ENCODE measurements at places on chromosomes 6 and 20.
A peak's percentile ranks its signal among the peaks of the same experiment; 100 is the strongest.

- peak; percentile 71 for DNase-seq
Measured at GRCh38 chr20:60137657-60138245, 179.5 kb downstream of the CDH26 start.

DNA sequence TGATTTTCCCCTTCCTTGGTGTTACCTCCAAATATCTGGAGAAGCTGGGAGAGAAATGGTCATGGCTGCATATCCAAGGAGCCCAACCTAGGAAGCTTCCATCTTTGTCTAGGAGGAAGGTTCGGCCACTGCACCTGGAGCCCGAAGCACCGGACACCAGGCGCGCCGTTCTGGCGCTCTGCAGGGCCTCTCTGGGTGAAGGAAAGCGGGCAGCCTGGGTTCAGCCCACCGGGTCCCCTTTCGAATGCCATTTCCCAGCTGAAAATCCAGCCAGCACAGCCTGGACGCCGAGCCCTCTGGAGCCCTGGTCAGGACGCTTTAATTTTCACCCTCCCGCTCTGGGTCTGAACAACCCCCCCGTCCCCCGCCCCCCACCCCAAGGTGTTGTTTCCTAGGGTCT lies 1.2 kb downstream of the LINC00237 start:
- DNase-seq = no peak

DNA sequence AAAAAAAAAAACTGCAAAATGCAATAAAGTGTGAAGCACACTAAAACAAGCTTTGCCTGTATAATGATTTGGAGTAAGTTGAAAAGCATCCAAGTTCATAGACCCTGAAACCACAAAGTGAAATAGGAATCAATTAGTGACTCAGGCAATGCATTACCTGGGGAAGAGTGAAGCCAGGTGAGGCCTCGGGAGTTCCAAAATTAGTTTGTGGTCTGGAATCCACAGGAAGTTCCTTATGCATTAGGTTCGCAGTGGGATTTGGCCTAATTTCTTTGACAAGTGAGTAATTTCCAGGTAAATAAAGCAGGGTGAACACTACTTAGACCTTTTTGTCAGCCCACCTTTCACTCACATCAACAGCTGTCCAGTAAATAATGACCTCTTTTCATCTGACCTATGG lies 490.8 kb downstream of the CBLN4 start:
- DNase-seq = no peak

- DNase-seq = no peak
Measured at GRCh38 chr6:108407904-108408827, 113.3 kb downstream of the AFG1L start.

DNA sequence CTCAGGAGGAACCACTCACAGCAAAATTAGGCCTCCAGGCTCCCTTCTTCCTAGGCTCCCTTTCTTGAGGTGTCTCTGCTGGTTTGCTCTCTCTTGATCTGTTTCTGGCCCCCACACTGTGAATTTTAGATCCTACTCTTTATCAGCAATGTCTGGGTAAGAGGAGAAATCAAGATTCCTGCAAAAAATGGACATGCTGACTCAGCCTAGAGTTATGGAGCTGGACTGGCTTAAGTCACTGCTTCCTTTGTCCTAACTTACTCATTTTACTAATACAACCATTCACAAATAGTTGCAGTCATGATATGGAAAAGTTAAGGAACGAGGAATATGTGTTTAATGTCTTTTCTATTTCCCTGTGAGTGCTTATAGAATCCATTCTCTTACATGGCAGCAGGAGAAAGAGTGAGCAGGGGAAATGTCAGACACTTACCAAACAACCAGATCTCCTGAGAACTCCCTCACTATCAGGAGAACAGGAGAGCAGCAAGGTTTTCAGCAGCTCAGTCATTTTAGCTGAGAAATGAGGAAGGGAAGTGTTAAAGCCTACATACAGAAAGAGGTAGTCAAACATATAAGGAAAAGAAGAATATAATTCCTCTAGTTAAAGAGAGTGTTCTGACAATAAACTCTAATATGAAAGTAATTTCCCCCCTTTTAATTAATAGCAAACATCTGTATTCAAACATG lies 160.8 kb downstream of the PDE7B start:
- no peak for DNase-seq

GRCh38 chr20:5316188-5317158 lies at the start of gene PROKR2:
PROKR2 (minus strand) TSS chr20:5316954; CDS start chr20:5314369, 2,585 bp downstream.
- DNase-seq = no peak

GRCh38 chr20:14951105-14951504 lies 613.7 kb upstream of the FLRT3 start:
- no peak for DNase-seq

- DNase-seq = no peak
Measured at GRCh38 chr6:133945158-133945557, 7.9 kb upstream of the TBPL1 start.

GRCh38 chr6:139982195-139982594 lies 607.7 kb upstream of the CITED2 start:
- DNase-seq = no peak

DNA sequence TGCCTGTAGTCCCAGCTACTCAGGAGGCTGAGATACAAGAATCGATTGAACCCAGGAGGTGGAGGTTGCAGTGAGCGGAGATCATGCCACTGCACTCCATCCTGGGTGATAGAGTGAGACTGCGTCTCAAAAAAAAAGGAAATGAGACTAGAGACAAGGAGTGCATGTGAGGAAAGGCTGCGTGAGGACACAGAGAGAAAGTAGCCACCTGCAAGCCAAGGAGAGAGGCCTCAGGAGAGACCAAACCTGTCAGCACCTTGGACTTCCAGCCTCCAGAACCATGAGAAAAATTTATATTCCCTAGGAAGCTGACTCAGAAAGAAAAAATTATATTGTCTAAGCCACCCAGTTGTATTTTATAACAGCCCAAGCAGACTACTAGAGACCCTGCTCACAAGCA lies 7.4 kb upstream of the BEND3 start:
- no peak for DNase-seq

DNA sequence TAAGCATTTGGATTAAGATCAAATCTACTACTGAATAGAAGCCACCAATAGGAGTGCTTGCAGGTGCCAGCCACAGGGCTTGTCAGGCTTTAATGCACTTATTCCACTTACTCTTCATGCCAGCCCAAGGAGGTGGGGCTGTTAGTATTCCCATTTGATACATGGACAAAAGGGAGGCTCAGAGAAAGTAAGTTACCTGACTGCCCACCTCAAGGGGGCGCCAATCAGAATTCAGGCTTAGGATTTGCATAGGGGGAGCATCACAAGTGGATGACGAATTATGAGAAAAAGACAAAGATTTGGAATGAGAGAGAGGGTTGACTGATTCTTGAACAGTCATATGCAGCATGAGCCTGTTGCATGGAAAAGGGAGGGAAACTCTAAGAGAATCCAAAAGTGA lies 188.4 kb upstream of the TSHZ2 start:
- no peak for DNase-seq

- DNase-seq = no peak
Measured at GRCh38 chr20:45377269-45377668, 856 bp downstream of the TP53TG5 start.

GRCh38 chr20:44271915-44272663 lies 25.0 kb downstream of the GDAP1L1 start:
- DNase-seq = no peak

- DNase-seq = no peak
Measured at GRCh38 chr6:12026120-12026519, 14.0 kb downstream of the HIVEP1 start.

DNA sequence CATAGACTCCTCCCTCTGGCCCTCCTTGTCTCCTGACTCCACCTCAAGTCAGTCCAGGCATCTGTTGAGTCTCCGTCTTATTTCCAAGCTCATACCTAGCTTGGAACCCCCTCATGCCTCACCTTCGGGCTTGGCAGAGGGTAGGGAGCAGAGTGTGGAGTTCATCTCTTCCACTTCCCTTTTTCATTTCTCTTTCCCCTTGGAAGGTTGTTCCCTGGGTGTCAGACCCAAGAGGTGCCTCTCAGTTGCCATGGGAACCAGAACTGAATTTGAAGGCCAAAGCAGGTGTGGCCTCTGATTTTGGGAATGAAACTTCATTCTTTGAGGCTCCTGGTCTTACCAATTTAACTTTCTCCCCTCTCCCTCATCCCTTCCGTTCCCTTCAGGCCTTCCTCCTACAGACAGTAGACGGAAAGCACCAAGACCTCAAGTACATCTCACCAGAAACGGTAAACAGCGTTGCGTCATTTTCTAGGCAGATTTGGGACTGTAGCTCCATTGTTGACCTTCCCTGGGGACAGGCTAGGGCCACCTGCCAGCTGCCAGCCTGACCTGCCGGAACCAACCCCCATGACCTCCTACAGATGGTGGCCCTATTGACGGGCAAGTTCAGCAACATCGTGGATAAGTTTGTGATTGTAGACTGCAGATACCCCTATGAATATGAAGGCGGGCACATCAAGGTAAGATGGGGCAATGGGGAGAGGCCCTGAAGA lies 6.6 kb downstream of the CDC25B start:
- DNase-seq = no peak

- no peak for DNase-seq
Measured at GRCh38 chr6:148957752-148958151, 210.9 kb downstream of the UST start.

- peak; percentile 76 for DNase-seq
Measured at GRCh38 chr6:7129784-7130569, 22.2 kb downstream of the RREB1 start.

DNA sequence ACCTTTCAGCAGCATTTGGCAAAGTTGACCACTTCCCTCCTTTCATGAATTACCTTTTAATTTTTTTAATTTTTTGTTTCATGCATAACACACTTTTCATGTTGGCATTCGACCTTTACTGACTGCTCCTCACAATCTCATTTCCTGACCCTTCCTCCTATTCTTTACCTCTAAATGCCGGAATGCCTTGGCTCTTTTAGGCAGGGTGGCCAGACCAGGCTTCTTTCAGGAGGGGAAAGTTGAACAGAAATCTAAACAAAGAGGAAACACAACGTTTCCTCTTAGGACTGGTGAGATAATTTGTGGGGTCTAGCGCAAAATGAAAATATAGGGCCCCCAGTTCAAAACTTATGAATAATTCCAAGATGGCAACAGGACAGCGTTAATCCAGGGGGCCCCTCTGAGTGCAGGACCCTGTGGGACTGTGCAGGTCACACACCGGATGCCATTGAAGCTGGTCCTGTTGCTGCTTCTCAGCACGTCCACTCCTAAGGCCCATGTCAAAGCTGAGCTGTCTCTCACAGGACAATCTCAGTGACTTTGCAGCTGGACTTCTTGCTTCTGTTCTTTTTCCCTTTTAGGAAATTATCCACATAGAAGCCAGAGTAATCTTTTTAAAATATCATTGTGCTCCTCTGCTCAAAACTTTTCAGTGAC lies 313.8 kb downstream of the HDGFL1 start:
- DNase-seq = no peak

- DNase-seq = no peak
Measured at GRCh38 chr20:14764511-14765369, 427.3 kb upstream of the FLRT3 start.

DNA sequence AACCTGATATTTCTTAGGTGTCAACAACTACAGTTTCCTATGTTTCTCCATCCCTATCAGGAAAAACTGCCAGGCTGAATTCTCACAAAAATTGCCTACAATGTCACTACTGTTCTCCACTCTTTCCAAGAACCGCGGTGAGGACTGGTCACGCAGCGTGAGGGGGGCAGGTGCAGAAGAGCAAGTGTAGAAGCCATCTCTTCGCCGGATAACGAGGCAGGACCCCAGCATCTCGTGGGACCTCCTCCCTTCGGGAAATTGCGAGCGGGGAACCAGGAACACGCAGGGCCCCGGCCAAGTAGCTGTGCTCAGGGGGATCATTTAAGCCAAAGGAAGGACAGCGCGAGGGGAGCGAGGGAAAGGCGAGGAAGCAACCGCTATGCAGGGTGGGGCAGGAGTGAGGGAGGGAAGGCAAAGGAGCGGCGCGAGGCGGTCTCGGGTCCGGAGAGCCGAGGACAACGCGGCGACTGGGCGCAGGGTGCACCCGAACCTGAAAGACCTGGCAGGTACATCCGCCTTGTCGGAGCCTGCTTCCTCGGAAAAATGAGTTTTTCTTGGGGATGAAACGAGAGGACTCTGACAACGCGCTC lies 559 bp downstream of the APMAP start:
- no peak for DNase-seq

GRCh38 chr20:46006022-46006705 lies 2.5 kb upstream of the MMP9 start:
- DNase-seq = no peak

DNA sequence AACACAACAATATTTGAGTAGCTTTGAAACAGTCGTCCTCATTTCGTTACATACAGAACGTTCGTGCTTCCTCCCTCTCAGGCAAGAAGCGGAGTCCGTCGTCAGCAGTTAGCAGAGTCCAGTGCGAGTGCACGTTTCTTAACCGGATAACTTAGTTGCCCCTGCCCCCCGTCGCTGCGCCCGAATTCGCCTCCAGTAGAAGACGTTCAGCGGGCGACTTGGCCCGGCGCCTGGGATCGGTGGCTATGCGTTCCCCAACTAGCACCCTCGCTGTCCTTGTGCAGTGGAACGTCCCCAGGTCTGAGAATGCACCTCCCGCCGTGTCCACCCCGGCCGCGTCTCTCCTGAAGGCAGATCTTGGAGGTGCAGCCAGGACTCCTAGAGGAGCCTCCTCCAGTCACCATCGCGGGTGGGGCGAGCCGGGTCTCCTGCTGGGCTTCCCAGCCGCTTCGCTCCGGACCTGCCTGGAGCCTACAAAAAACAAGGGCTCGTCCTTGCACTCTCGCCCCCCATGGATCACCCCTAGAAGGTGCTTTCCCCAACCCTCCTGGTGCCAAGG lies 910 bp upstream of the PCSK2 start:
- DNase-seq = peak; percentile 26

- DNase-seq = no peak
Measured at GRCh38 chr6:82063574-82063973, 184.0 kb downstream of the IBTK start.
